ENCODE measurements at places on chromosomes 12 and 14.

- H3K27me3 ChIP-seq = no peaks in the 10 kb centered on the region
- H3K27ac ChIP-seq = no peak overlapping the region
- H3K36me3 ChIP-seq = no peaks in the 10 kb centered on the region
- no peak for DNase-seq
- no peak overlapping the region for H3K4me3 ChIP-seq
Measured at GRCh38 chr14:77603654-77604255, 12.7 kb downstream of the SPTLC2 start.

- no peaks in the 10 kb centered on the region for H3K36me3 ChIP-seq
- no peak overlapping the region for H3K27ac ChIP-seq
- H3K4me1 ChIP-seq = no peaks in the 10 kb centered on the region
- DNase-seq = no peak
- no peaks in the 10 kb centered on the region for H3K27me3 ChIP-seq
- no peak overlapping the region for H3K4me3 ChIP-seq
Measured at GRCh38 chr12:10623131-10623530, 9.7 kb upstream of the MAGOHB start.

DNA sequence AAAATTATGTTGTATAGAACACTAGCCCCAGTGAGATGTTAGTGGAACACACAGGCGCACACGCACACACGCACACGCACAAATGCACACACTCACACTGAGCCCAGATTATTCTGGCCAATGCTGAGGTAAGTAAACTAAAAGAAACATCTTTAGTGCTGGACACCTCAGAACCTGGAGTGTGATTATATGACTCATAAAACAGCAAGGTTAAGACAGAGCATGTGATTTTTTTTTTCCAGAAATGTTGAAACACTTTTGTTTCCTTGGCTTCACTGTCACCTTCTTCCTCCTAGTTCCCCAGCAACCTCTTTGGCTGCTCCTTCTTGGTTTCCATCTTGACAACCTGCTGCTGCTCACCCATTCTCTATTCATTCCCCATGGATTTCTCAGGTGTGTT lies 141.0 kb upstream of the ALG10B start:
- H3K36me3 ChIP-seq = no peaks in the 10 kb centered on the region
- H3K27ac ChIP-seq = no peak overlapping the region
- no peak overlapping the region for H3K4me3 ChIP-seq

- no peak for DNase-seq
- no peak overlapping the region for H3K27ac ChIP-seq
- no peaks in the 10 kb centered on the region for H3K27me3 ChIP-seq
- no peak overlapping the region for H3K4me3 ChIP-seq
- no peaks in the 10 kb centered on the region for H3K4me1 ChIP-seq
Measured at GRCh38 chr14:89123851-89124250, 293.2 kb downstream of the FOXN3 start.

DNA sequence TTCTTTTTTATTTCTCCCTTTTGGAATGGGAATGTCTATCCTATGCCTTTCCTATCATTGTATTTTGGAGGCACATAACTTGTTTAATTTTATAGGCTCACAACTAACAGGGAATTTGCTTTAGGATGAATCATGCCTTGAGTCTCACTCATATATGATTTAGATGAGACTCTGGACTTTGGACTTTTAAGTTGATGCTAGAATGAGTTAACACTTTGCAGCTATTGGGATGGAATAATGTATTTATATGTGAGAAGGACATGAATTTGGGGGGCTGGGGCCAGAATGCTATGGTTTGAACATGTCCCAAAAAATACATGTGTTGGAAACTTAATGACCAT lies 365.3 kb downstream of the ZFP36L1 start:
- no peak overlapping the region for H3K4me3 ChIP-seq
- no peaks in the 10 kb centered on the region for H3K27me3 ChIP-seq
- DNase-seq = no peak
- H3K36me3 ChIP-seq = no peaks in the 10 kb centered on the region

All from esophagus muscularis mucosa (tissue), 4 donors.